ENCODE measurements at places on chromosomes 12 and 14. TPM values are rescaled to one million over a fixed set of nuclear protein-coding genes. Genes with fewer than 3 reads are reported as not detected.

- DNase-seq = no peak
Measured at GRCh38 chr12:104189915-104190555, 25.5 kb upstream of the TXNRD1 start.

DNA sequence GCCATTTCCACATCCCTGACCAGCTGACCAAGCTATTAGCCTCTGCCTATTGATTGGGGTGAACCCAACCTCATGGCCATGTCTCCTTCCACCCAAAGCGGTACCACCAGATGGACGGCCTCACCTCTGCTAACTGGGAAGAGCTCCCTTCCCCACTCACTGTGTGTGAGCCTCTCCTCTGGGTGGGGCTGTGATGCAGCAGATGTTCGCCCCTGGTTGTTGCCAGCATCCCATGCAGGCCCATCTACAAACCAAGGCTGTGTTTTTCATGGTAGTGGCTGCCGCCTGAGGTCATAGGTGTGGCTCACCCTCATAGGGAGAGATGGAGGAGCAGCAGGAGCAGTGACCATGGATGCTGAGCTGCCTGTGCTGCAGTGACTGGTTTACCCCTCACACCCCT lies 47.6 kb upstream of the RD3L start:
- no peak for DNase-seq

GRCh38 chr14:97100306-97100705 lies 303.1 kb downstream of the VRK1 start:
- no peak for DNase-seq

- DNase-seq = no peak
Measured at GRCh38 chr12:26473291-26473690, 277.9 kb downstream of the SSPN start.

DNA sequence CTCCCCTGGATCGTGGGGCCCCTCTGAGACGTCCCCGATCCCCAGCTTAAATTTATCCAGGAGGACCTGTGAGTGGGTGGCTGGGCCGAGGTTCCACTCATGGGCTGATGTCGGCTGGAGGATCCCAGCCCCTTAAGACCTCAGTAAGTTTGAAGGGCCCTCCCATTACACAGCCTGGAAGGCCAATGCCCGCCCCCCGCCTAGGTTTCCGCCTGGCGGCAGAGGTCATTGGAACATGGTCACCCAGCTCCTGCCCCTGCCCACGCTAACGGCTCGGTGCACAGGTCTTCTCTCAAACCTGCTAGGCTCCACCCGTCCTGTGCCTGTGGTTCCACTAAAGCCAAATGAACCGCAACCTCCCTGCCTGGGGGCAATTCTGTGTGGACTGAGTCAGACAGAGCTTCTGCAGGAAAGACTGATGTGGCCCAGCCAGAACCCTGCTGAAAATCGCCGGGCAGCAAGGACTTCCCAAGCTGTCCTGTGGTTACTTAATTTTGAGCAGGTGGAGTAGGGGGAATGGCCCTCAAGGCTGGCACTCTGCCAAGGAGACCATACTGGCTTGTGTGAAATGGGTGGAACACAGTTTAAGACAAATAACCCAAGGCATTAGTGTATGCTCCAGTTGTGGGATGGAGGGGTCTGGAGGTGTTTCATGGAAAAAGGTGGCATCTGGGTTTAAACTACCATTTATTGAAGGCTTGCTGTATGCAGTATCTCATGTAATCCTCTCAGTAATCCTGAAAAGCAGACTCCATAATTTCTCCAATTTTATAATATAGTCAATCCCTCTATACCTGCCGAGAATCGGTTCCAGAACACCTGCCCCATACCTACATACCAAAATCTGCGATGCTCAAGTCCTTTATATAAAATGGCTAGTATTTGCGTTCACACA lies 903 bp upstream of the NT5DC3 start:
- peak; percentile 46 for DNase-seq

GRCh38 chr12:103657331-103657730 lies 70.3 kb downstream of the STAB2 start:
- DNase-seq = no peak

DNA sequence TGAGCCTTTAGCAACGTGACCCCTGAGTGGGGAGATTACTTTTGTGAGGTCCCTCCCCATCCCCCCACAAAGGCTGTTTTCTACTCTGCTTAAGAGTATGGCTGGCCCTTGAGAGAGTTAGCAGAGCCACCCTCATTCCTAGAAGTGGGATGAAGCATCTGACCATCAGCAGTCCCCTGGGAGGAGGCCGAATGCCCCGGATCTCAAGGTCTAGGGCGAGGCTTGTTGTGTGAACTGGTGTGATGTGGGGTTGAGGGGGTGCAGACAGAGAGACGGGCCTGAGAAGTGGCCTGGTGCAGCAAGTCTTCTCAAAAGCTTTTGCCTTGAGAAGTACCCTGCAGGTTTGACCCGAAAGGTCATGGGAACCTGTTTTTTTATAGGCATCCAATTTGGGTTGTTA lies 153.0 kb upstream of the FKBP4 start:
- DNase-seq = no peak

- no peak for DNase-seq
Measured at GRCh38 chr14:60035177-60035576, 56.5 kb upstream of the PCNX4 start.

DNA sequence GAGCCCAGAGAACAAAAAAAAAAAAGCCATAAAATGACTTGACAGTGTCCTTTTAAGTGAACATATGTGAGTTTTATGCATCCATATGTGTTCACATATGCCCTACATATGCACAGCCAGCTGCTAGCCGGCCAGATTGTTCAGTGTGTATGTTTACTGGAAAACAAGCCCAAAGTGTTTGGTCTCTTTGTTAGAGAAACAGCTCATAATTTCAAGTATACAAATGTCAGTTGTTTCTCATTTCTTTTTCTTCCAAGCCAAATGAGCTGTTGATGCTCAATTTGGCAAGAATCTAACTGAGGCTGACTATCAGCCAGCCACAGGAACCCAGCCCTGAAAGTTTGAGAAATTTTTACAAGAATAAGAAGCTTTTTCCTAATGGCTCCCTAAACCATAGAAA lies 60.8 kb upstream of the TSPAN8 start:
- DNase-seq = peak; percentile 40

- no peak for DNase-seq
Measured at GRCh38 chr12:52817003-52817698, 3.2 kb upstream of the KRT4 start.

DNA sequence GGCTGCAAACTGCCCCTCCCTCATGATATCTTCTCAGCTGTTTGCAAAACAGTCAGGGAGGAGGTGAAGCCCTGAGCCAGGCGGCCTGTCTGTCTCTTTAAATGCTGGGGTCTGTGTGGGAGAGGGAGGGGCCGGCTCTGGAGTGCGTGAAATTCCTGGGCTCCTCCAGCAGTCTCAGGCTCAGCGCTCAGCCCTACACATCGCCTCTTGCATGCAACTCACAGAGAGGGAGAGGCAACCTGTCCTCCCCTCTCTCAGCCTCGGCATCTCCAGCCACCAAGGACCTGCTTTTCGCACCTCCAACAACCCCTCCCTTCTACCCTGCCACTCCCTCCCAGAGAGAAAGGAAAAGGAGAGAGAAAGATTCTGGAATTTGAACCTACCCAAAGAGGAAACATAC lies at the start of gene NRXN3:
Gene NRXN3, plus strand, starts transcription at position 171 of the 400 bp plus-strand sequence. CDS start 72,721 bp downstream, outside the sequence.
- peak; percentile 64 for DNase-seq

DNA sequence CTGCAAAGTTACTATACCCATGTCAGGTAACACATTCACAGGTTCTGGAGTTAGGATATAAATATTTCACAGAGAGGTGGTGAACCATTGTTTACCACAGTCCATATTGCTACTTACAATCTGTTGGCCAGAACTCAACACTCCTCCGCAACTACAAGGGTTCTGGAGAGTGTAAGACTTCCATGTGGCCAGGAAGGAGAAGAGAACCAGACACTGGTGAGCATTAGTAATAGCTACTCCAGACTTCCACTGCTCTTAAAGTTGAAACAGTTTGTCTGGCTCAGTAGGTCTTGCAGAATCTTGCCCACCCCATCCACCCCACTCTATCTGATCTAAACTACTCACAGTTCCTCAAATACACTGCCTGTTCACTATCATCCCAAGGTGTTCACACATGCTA lies 369.6 kb downstream of the DUSP6 start:
- no peak for DNase-seq

GRCh38 chr14:30118992-30119640 lies 191.5 kb upstream of the PRKD1 start:
- no peak for DNase-seq

GRCh38 chr12:15206338-15206737 lies 14.9 kb downstream of the RERG start:
- DNase-seq = no peak

GRCh38 chr12:95653771-95654546 lies 102.7 kb upstream of the USP44 start:
- no peak for DNase-seq

DNA sequence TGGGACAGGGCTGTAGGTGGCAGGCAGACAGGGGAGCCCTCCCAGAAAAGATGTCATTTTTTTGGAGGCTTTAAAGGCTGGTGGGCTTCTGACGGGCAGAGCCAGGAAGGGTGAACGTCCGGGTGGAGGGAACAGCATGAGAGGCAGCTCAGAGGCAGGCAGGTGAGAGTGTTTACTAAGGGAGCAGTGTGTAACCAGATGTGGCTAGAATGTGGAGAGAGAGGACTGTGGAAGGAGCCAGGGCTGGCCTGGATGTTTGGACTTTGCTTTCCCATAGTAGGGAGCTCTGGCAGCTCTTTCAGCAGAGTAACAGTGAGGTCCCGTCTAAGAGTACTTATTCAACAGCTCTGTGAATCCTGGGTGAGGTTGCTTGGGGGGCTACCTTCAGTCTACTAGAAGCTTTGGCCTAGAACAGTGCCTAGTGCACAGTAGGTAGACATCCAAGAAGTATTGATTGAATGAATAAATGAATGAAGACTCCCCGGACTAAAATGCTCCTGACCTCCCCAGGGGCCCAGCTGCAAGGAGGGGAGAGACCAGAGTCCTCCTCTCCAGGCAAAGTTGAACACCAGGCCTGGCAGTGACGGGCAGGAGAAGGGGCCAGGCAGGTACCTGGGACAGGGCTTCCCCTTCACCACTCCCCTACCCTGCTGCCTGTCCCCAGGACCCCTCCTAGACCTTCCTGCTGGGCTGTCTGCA lies 8.5 kb downstream of the FAM222A start:
- no peak for DNase-seq

DNA sequence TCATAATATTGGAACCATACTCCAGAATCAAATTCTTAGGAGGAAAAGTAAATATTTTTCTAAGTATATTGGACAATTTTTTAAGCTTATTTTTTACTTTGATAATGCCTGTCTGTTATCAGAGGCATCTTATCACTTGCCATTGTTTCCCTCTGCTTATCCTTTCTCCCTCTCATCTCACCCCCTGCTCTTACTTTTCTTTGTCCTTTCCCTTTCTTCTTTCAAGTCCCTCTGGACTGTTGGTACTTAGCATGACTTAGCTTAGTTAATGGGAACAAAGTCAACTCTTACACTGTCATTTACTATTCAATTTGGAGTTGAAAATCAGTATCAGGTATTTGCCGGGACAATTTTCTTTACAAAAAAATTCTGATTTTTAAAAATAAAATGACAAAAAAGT lies 45.2 kb downstream of the ABCD2 start:
- no peak for DNase-seq

GRCh38 chr12:68305278-68305677 lies 26.9 kb downstream of the MDM1 start:
- no peak for DNase-seq

- DNase-seq = no peak
Measured at GRCh38 chr12:92905811-92906554, 23.1 kb downstream of the EEA1 start.

DNA sequence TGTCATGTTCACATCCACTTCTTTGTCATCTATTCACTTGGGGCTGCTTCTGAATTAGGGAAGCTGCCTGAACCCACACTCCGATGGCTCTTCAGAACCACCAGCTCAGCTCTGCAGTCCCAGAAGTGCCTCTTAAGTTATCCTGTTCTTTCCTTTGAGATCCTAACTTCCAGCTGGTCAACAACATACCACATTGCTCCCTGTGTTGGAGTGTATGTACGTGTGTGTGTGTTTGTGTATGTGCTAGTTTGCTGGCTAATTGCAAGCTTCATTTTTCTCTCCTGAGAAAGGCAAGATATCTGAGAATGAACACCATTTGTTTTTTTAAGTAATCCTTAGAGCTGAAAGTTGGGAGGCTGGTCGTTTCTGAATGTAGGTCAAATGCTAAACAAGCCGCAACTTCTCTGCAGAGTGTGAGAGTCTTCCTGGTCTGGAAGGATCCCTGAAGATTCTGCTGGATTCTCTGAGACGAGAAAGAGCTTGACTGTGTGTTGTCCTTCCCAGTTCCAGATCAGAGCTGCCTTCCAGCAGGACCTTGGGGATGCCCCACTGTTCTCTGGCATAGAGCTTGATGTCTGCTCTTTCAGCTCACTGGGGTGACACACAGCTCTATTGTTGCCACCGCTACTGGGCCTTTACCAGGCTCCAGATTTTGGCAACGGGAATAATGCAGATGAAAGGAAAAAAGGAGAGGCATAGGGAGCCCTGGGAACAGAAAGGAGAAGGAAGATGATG lies 839 bp downstream of the GSG1 start:
- DNase-seq = no peak

- no peak for DNase-seq
Measured at GRCh38 chr12:125455556-125455955, 390.3 kb downstream of the AACS start.

- no peak for DNase-seq
Measured at GRCh38 chr12:129080391-129080790, 227.1 kb downstream of the GLT1D1 start.

DNA sequence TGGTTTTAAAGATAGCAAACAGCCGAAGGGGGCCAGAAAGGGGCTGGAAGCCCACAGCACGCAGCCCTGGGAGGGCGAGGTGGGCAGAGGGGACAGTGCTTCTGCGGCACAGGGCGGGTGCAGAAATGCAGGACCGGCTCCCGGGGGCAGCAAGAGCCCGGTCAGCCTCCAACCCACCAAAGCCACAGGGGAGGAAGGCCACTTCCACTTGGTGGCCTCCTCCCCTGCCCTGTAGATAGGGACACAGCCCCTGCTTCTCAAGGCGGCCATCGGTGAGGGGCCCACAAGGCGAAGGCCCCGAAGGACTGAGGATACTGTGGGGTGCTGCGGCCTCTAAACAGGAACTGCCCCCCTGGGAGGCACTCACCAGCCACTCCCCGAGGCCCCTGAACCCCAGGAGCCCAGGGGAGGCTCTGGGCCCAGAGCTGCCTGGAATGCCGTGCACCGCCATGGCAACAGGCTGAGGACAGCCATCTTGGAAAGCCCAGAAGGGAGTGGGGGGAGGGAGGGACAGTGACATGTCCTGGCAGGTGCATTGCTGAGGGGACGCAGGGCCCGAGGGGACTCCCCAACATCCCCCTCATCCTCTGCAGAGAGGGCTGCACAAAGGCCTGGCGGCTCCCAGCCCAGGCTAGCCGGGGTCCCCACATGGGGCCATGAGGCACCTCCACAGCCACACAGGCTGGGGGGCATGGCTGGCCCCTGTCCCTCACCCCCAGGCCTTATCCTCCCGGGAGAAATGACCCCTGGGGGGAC lies 114.7 kb downstream of the NCOR2 start:
- no peak for DNase-seq

CIROP gene
- total RNA-seq = not detected

KRT85 gene
- not detected for total RNA-seq

E2F7 gene
- 4.2 TPM for total RNA-seq

SMCO2 gene
- not detected for total RNA-seq

TAS2R42 gene
- not detected for total RNA-seq

GLS2 gene
- 0.91 TPM for total RNA-seq

KRT5 gene
- total RNA-seq = not detected

SLC25A47 gene
- total RNA-seq = not detected

TMEM253 gene
- total RNA-seq = 0.64 TPM

ZDHHC22 gene
- total RNA-seq = 77.3 TPM

ESPL1 gene
- total RNA-seq = 5.1 TPM

PIWIL1 gene
- not detected for total RNA-seq

CBX5 gene
- 225 TPM for total RNA-seq
